Thoracic aorta (tissue), 2 donors: ENCODE measurements at places on chromosomes 12 and 14.

DNA sequence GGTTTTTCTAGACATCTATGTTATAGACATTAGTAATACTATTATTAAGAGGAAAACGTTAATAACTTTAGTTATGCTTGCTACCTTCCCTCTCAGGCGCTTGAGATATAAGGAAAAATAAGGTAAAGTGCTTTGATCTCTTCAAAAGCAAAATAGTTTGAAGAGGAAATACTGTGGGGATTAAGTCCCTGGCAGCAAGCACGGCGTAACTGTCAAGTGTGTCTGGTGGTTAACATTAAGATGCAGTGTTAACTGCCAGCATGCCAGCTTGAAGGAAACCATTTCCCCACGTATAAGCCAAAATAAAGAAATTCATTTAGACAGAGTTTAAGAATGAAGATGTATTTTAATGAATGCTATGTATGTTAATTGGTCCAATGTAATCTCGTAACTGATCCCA, 31.8 kb downstream of the PELI2 start:
- no peak for DNase-seq
- no peak overlapping the region for H3K27ac ChIP-seq
- no peaks in the 10 kb centered on the region for H3K27me3 ChIP-seq

- no peaks in the 10 kb centered on the region for H3K36me3 ChIP-seq
- no peak overlapping the region for H3K27ac ChIP-seq
- no peak overlapping the region for H3K4me3 ChIP-seq
- no peaks in the 10 kb centered on the region for H3K4me1 ChIP-seq
- no peak for DNase-seq
Observed at GRCh38 chr12:103501447-103501846, 5.7 kb upstream of the C12orf42 start.

DNA sequence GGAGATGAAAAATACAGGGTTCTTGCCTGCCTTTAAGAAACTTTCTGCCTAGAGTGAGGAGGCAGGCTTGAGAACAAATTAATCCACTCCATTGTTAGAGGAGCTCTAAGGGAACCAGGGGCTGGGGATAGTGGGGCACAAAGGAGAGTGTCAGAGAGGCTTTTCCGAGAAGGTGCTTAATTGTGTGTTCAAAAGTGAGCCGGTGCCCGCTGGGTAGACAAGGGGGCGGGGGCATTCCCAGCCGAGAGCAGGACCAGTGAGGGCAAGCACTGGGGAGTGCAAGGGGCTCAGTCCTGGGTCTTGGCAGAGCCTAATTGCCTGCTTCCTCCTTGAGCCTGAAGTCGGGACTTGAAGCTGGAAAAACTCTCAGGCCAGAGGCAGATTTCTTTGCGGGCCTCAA, 377.4 kb downstream of the ETNK1 start:
- DNase-seq: no peak
- H3K27me3 ChIP-seq: no peaks in the 10 kb centered on the region

DNA sequence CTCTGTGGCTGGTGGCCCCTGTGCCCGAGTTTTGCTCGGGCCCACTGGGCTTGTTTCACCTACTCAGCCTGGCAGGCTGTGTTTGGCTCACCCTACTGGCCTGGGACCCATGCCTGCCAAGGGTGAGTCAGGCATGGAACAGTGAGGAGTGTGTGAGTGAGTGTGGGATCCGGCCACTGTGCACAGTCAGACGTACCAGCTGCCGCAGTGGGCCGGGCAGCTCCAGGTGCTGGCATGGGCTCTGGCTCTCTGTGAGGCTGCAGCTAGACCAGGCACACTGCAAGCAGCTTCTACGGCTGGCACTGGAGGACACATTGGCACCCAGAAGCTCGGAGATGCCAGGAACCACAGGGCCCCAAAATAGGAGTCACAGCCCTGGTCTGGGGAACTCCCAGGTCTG, 40.6 kb downstream of the HSD17B6 start:
- no peaks in the 10 kb centered on the region for H3K36me3 ChIP-seq
- peak overlapping the region; percentile 12 for H3K4me3 ChIP-seq
- peaks cover 18% of the 10 kb centered on the region for H3K4me1 ChIP-seq
- peak overlapping the region; percentile 33 for H3K27ac ChIP-seq

DNA sequence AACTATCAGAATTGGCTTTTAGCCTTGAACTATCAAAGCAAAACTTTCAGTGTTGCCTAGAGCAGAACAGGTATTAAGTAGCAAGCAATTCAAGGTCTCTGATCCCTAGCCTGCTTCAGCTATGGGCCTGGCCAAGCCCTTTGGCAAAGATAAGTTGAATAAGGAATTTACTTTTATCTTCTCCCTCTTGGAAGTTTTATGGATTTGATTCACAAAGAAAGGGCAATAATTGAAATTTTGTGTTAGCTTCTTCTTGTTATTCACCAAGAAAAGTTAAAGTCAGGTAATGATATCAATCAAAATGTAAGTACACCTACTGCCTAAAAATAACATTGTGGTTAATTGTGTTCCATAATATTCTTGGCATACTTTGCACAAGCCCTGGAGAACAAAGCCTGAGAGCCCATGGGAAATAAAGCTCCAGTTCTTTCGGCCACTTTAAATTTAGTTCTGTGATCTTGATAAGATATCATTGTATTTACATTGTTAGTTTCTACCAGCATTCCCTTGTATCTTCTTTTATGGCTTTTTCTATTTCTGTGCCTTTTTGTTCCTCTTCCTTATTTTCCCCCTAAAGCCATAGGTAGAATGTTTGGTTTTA, 158.0 kb downstream of the RAD51B start:
- H3K27ac ChIP-seq: no peak overlapping the region
- H3K4me1 ChIP-seq: no peaks in the 10 kb centered on the region
- H3K36me3 ChIP-seq: no peaks in the 10 kb centered on the region
- DNase-seq: no peak
- H3K27me3 ChIP-seq: no peaks in the 10 kb centered on the region

GRCh38 chr14:93146119-93146518, 30.4 kb upstream of the ITPK1 start:
- no peaks in the 10 kb centered on the region for H3K27me3 ChIP-seq
- no peaks in the 10 kb centered on the region for H3K36me3 ChIP-seq

- H3K4me1 ChIP-seq: no peaks in the 10 kb centered on the region
- DNase-seq: no peak
- no peak overlapping the region for H3K4me3 ChIP-seq
Observed at GRCh38 chr12:61654698-61655097, 605.5 kb upstream of the USP15 start.

GRCh38 chr12:28192125-28192524, 1.9 kb downstream of the CCDC91 start:
- H3K27me3 ChIP-seq: no peaks in the 10 kb centered on the region
- H3K36me3 ChIP-seq: no peaks in the 10 kb centered on the region
- no peak overlapping the region for H3K4me3 ChIP-seq

GRCh38 chr14:51369814-51370213, 129.8 kb downstream of the TMX1 start:
- no peaks in the 10 kb centered on the region for H3K36me3 ChIP-seq
- H3K27me3 ChIP-seq: no peaks in the 10 kb centered on the region
- no peak overlapping the region for H3K27ac ChIP-seq
- no peaks in the 10 kb centered on the region for H3K4me1 ChIP-seq

GRCh38 chr14:58639842-58640484, 2.2 kb downstream of the DACT1 start:
- peak overlapping the region; percentile 92 for H3K4me3 ChIP-seq
- peaks cover 54% of the 10 kb centered on the region for H3K4me1 ChIP-seq
- DNase-seq: no peak

- no peak overlapping the region for H3K4me3 ChIP-seq
- DNase-seq: no peak
- H3K27me3 ChIP-seq: no peaks in the 10 kb centered on the region
- no peaks in the 10 kb centered on the region for H3K36me3 ChIP-seq
- H3K27ac ChIP-seq: no peak overlapping the region
- peaks cover 15% of the 10 kb centered on the region for H3K4me1 ChIP-seq
Observed at GRCh38 chr12:21882635-21883034, 58.6 kb downstream of the ABCC9 start.

GRCh38 chr12:10392394-10392930, 2.6 kb upstream of the KLRK1 start:
- no peaks in the 10 kb centered on the region for H3K36me3 ChIP-seq
- no peak overlapping the region for H3K4me3 ChIP-seq
- no peaks in the 10 kb centered on the region for H3K27me3 ChIP-seq
- H3K27ac ChIP-seq: no peak overlapping the region
- no peak for DNase-seq

- H3K4me1 ChIP-seq: no peaks in the 10 kb centered on the region
- H3K27me3 ChIP-seq: no peaks in the 10 kb centered on the region
- H3K27ac ChIP-seq: no peak overlapping the region
- no peaks in the 10 kb centered on the region for H3K36me3 ChIP-seq
- no peak overlapping the region for H3K4me3 ChIP-seq
Observed at GRCh38 chr12:30582943-30583342, 112.7 kb downstream of the IPO8 start.

DNA sequence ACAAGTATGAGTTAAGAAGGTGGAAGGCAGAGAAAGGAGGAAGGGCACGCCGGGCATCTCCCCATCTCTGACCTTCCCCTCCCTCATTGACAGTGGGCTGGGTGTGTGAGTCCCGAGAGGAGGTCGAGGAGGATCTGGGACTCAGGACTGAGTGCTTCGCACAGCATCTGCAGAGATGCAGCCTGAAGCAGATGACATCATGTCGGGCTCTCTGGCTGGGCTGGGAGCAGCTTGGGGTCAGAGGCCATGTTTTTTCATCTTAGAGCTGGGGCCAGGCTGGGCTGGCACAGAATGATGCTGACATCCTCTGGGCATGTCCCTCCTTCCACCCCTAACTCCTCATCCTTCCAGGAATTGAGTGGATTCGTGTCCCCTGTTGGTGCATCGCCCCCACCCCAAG, 43.5 kb downstream of the CMKLR1 start:
- H3K27ac ChIP-seq: no peak overlapping the region
- H3K36me3 ChIP-seq: peaks cover 21% of the 10 kb centered on the region
- H3K27me3 ChIP-seq: no peaks in the 10 kb centered on the region
- no peak overlapping the region for H3K4me3 ChIP-seq

GRCh38 chr12:53735556-53735955, 8.3 kb upstream of the CALCOCO1 start:
- no peak overlapping the region for H3K4me3 ChIP-seq
- no peaks in the 10 kb centered on the region for H3K27me3 ChIP-seq
- no peaks in the 10 kb centered on the region for H3K36me3 ChIP-seq

- no peak overlapping the region for H3K4me3 ChIP-seq
- DNase-seq: no peak
- H3K27me3 ChIP-seq: no peaks in the 10 kb centered on the region
- peaks cover 9% of the 10 kb centered on the region for H3K4me1 ChIP-seq
- H3K36me3 ChIP-seq: peaks cover 3% of the 10 kb centered on the region
- H3K27ac ChIP-seq: no peak overlapping the region
Observed at GRCh38 chr14:64059454-64060198, 206.8 kb downstream of the SYNE2 start.

DNA sequence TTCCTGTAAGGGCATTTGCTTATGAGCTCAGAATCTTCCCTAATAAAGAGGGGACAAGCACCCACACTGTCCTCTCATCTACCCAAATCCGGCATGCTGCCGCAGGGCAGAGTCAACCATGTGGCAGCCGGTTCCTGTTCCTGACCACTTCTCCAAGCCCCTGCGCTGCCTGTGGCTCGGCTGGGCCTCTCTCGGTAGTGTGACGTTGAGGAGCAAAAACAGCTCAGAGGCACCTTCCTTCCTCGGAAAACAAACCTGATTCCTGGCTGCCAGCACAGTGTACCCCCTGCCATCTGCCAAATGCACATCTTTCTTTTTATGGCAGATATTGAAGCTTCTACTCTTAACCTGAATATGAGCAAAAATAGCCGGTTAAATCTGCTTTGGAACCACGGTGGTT, 50.5 kb downstream of the CFAP251 start:
- H3K4me3 ChIP-seq: no peak overlapping the region
- H3K36me3 ChIP-seq: no peaks in the 10 kb centered on the region
- no peak overlapping the region for H3K27ac ChIP-seq
- DNase-seq: no peak
- peaks cover 12% of the 10 kb centered on the region for H3K4me1 ChIP-seq
